Astrocyte of the cerebellum (primary cell): ENCODE measurements at places on chromosomes 2 and 18.

DNA sequence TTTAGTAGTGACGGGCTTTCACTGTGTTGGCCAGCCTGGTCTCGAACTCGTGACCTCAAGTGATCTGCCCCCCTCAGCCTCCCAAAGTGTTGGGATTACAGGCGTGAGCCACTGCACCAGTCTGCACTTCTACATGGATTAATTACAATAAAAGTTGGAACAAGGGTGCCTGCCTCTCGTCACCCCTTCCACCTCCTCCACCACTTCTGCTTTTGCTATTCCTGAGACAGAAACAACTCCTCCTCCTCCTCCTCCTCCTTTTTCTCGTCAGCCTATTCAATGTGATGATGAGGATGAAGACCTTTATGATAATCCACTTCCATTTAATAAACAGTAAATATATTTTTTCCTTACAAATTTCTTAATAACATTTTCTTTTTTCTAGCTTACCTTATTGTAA lies 35.2 kb downstream of the SRBD1 start:
- no peak for DNase-seq

DNA sequence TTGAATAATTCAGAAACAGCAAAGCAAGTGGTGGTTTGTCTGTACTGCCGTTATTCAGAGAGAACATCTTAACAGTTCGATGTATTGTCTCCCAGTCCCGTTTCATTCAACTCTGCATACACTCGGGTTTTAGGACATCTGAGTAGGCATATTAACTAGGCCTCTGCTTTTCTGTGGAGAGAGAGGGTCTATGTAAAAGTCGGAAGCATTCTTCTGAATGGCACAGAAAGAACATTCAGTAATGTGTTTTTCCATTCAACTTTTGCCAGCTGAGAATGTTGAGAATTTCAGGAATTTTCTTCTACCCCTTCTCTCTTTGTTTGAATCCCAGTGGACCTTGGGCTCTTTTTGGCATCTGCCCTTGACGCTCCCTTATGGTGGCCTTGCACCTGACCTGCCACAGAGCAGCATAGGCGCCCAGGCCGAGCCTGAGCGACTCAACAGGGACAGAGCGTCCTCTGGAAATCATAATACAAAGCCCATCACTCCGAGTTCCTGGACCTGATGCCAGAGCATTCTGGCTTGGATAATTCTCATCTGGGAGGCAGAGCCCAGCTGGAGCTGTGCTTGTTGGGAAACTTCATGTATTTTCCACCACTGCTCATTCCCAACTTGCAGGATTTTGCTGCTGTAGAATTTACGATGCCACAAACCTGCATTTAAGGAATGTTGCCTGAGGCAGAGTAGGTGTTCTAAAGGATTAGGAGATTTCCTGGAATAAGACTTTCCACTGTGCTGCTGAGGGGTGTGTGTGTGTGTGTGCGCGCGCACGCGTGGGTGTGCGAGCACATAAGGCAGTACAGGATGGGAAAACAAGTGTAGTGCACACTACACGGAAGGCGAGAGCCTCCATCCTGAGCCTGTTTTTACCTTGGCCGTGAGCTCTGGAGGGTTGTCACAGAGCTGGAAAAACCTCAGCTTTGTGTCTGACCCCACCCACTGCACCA lies 77.2 kb upstream of the TXNDC2 start:
- no peak for DNase-seq

DNA sequence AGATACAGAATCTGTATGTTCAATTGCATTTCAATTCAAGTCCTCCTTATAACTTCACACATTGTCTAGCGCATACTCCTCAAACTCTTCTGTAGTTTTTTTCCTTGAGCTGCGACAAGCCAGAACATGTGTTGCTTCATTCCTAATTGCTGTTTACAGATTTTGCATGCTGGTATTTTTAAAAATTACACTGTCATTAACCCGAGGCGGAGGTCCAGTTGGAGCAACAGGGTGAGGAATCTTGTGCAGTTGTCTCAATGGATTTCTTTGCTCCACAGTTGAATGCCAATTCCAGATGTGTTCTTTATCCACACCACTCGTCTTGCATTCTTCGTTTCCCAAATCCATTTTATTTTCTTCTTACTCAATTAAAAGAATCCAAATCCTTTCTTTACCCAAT lies 16.4 kb upstream of the SERPINB13 start:
- DNase-seq = no peak

DNA sequence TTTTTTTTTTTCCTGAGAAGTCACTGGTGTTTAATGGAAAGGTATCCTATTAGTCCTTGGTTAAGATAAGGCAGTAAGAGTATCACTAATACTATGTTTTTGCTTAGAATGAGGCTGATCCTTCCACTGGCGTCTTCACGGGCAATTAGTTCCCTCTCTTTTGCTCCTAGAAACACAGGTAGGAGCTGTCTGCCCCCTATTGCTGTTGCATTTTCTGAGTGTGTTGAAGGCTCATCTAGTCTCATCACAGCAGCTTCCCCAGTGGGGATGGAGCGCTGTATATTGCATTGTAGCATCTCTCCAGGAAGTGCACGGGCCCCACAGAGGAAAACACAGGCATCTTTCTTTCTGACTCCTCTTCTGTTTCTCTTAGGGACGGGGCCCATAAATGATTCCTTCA lies 145.0 kb downstream of the NAPG start:
- no peak for DNase-seq

- DNase-seq = no peak
Observed at GRCh38 chr18:46485675-46486194, 171.3 kb downstream of the LOXHD1 start.

GRCh38 chr2:147523415-147523814 lies 321.4 kb upstream of the ACVR2A start:
- no peak for DNase-seq

- DNase-seq = no peak
Observed at GRCh38 chr2:69945441-69945840, 16.0 kb downstream of the ASPRV1 start.

DNA sequence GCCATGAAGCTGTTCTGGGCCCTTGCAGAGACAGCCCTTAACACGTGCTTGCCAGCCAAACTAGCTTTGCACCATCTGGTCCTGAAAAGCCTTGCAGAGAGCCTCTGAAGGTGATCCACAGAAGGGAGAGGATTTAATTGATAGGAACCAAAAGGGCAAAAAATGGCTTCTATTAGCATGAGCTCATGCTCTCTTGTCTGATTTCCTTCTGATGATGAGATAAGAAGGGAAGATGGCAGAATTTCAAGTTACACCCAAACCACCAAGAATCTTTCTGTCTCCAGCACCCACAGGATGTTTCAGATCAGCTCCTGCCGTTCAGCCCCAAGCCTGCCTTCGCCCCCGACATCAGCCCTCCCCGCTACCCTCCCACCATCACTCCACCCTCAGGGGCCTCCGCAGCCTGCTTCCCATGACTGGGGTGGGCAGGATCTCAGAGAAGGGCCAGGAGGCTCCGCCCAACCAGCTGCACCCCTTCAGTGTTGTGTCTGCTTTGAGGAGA lies 23.4 kb upstream of the GLI2 start:
- no peak for DNase-seq

- DNase-seq = no peak
Observed at GRCh38 chr2:181203916-181204315, 223.5 kb downstream of the UBE2E3 start.

DNA sequence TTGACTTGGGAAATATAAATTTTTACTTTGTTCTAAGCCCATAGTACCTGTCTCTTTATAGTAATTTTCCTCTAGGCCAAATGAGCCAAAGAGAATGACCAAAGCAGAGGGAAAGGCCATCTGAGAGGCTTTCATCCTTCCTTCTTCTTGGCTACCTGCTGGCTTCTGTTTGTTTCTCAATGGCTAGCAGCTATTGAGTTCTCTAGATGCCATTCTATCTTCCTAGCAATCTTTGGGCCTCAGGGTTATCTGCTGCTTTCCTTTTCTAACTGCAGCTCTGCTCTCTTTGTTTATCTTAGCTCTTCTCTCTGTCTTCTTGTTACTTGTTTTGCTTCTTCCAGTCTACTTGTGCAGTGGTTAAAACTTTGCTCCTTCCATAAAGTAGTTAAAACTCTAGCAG lies 601.1 kb upstream of the NRXN1 start:
- DNase-seq = no peak

DNA sequence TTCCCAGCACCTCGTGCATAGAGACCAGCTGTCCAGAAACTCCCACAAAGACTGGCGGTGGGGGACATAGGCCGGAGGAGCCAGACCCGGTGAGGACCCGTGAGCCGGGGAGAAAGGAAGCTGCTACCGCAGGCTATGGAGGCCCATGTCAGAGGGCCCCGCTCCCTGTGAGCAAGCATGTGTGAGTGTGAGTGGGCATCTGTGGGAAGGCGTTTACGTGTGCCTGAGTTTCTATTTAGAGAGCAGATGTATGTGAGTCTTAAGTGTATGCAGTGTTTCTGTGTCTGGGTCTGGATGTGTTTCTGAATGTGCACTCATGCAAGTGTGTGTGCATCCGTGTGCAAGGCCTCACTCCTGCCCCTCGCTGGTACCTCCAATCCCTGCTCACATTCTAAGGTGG lies 187.8 kb upstream of the RAB6C start:
- no peak for DNase-seq

DNA sequence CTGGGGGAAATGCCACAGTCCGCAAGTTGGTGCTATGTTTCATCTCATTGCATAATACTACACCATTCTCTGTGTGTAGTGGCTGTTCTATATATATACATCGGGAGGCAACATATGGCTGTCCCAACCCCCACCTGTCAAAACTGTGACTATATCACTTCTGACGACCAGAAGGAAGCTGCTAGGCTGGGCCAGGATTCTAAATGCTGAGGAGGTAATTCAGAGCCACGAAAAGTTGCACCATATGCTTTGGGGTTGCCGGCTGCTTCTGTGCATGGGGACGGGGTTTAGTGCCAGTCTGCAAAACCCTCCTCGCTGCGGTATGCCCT lies 117.3 kb downstream of the MSH2 start:
- DNase-seq = no peak

DNA sequence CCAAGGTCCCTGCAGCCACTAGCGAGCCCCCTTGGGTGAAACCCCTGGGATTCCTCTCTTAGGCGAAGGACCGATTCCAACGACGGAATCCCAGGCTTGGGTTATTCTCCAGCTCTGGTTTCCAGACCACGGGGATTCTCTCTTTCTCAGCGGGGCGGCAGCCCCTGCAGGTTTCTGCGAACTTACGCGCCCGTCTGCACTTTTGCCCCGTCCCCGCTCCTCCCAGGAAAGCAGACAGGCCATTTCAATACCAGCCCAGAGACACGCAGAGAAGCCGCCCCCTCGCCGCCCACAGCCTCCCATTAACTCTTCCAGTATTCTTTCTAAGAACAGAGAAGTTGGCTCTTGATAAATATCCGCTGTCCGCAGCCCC lies 1.2 kb downstream of the CBLN2 start:
- DNase-seq = no peak

GRCh38 chr2:231617059-231617926 lies 24.6 kb downstream of the TEX44 start:
- no peak for DNase-seq

DNA sequence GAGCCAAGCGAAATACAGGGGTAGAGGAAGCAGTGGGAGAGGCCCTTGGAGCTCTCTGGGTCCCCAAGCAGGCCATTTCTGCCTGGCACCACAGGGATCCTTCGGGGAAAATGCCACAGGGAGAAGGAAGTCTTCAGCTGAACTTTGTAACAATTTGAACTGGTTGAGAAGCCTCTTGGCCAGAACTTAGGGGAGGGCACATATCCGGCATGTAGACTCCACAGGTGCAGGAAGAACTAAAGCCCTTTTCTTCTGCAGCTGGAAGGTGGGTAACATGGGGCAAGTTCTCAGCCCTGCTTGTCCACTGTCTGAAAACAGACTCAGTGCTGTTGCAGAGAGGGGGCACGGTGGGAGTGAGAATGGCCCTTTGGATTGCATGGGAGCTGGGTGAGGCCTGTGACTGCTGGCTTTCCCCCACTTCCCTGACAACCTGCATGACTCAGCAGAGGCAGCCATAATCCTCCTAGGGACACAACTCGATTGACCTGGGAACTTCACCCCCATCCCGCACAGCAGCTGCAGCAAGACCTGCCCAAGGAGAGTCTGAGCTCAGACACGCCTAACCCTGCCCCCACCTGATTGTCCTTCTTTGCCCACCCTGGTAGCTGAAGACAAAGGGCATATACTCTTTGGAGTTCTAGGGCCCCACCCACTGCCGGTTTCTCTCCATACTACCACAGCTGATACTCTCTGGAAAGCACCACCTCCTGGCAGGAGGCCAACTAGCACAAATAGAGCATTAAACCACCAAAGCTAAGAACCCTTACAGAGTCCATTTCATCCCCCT lies 101.6 kb upstream of the FAM136A start:
- DNase-seq = no peak

DNA sequence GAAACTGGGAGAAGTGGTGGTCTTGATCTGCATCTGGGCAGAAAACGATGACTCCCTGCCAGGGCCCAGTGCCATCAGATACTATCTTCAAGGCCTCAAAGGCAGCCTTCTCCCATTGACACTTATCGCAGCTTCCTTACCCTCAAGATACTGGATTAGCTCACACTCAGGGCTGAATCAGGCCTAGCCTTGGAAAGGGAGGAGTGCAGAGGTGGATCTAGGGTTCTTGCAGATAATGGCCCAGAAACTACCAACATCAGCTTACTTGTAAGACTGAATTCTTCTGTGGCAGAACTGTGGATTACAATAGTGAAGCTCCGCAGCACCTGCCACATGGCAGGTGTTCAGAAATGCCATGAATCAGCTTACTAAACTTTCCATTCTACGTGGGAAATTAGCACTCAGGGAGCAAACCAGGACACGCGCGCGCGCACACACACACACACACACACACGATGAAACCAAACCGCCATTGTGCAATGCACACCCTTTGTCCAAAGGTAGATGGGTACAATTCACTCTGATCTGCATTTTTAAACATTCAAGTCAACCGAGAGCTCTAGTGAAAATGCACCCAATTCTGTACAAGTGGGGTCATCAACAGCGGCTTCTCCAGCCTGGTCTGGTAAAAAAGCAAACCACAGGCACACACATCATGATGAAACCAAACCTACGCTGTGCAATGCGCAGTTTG lies 26.3 kb upstream of the TMEM182 start:
- no peak for DNase-seq

GRCh38 chr18:63763831-63764600 lies 11.2 kb upstream of the SERPINB7 start:
- DNase-seq = no peak

GRCh38 chr18:46335534-46336101 lies 231.4 kb downstream of the HAUS1 start:
- no peak for DNase-seq

DNA sequence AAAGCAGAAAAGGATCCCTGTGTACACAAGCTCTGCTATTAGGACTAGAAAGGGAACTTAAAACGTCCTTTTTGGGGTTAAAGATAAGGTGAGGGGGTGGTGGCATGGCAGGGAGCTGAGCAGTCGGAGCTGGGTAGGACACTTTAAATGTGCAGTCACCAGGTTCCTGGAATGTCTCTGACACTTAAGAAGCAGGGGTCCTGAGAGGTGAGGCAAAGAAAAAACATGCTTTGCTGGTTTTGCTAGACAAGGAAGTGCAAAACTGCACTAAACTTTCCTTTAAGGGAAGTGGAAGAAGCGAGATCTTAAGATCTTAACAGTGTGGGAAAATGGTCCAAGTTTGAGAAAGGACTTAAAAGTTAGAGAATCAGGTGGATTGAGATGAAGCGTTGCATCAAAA lies 99.5 kb upstream of the MAP3K20 start:
- DNase-seq = no peak
